ENCODE measurements at places on chromosomes 5 and 9. TPM values are rescaled to one million over a fixed set of nuclear protein-coding genes. Genes with fewer than 3 reads are reported as not detected.

- no peak for DNase-seq
These were observed 166.0 kb downstream of the EBF1 start for GRCh38 chr5:158933494-158934318.

DNA sequence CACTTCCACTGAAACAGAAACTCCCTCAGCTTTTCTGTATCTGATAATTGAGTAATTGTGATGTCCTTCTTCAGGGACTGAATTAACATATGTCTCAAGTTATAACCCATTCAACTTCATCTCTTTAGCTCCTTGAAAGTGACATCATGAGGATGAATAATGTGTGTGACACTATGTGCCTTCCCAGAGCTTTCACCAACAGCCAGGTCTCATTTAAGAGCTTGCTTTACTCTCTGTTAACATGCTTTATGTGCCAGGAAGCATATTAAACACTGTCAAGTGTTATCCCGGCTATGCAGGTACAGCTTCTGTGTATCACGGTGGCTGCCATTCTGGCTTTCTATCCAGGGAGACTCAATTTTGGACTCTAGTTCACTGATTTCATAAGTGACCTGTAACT lies 799.9 kb downstream of the CDH12 start:
- no peak for DNase-seq

- DNase-seq, result peak; percentile 59
These were observed 38.4 kb downstream of the EGR1 start for GRCh38 chr5:138503487-138504270.

- peak; percentile 50 for DNase-seq
These were observed 82.3 kb downstream of the DAPK1 start for GRCh38 chr9:87579781-87580541.

GRCh38 chr5:155046591-155046990 lies 33.0 kb downstream of the KIF4B start:
- no peak for DNase-seq

DNA sequence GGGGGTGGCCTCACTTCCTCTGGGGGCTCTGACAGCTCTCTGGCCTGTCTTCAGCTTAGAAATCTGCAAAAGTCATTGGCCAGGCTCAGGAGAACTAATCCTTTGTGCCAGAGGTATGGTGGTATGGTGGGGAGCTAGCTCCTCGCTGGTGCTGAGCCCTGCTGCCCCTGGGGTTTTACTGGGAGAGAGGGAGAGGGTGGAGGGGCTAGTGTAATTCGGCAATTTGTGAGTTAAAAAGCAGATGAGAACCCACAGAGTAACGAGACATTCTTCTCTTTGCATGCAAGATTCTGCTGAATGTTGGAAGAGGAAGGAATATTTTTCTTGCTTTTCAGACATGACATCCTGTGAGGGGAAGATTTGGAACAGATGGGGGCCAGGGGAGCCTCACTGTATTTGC lies 65.5 kb upstream of the SPRY4 start:
- no peak for DNase-seq

- DNase-seq, result no peak
These were observed 23.0 kb downstream of the GLIS3 start for GRCh38 chr9:4276856-4277255.

- DNase-seq, result no peak
These were observed 2280.7 kb downstream of the MAT2B start for GRCh38 chr5:165786073-165786472.

- no peak for DNase-seq
These were observed 8.3 kb downstream of the ATOX1 start for GRCh38 chr5:151750121-151750520.

DNA sequence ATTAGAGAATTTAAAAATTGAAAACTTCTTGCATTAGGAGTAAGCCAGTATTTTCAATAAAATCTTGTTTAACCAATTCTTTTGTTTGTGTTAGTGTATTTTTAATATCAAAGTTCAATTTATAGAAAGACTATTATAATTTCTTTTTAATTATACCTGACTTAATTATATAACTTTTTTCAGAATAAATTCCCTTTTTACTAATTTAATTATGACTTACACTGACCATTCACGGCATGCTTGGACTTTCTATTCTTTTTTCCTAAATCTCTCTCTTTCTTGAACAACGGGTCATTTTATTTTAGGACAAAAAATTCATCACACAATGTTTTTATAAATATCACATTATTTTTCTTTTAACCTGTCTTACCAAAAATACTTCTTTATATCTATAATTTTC lies 555.3 kb upstream of the PTGER4 start:
- DNase-seq, result no peak

DNA sequence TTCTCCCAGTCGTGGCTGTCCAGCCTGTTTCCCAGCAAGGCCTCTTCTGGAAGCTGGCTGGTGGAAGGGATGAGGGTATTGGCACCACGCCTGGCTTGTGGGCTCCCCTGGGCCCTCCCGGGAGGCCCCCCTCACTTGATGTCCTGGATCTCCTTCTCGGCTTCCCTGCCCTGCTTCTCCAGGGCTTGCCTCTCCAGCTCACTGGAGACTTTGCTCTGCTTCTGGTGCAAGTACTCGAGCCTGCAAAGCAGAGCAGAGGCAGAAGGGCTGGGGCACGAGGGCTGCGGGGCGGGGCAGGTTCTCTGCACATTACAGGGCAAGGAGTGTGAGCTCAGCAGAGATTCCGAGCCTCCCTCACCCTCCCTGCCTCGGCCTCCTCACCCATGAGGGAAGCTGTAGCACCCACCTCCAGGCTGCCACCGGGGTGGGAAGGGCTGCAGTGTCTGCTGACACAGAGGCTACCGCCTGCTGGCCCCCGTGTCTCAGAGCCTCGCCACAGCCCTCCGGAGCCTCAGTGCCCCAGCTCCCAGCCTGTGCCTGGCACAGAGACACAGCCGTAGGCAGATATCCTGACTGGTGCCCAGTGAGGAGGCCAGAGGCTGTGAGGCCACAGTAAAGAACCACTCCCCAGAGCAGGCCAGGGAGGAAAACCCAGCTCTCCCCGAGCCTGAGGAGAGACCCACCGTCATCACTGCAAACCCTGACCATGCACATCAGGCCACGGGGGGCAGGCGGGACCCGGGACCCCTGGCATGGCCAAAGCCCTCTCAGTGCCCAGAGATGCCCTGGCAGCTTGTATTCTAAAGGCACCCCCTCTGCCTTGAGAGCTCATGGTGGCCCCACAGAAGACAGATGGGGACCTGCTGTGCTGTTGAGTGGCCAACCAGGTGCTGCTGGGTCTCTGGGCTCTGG lies 7.2 kb downstream of the SNAPC4 start:
- no peak for DNase-seq

- DNase-seq, result peak; percentile 72
These were observed 3.8 kb downstream of the IER5L start for GRCh38 chr9:129174102-129174723.

DNA sequence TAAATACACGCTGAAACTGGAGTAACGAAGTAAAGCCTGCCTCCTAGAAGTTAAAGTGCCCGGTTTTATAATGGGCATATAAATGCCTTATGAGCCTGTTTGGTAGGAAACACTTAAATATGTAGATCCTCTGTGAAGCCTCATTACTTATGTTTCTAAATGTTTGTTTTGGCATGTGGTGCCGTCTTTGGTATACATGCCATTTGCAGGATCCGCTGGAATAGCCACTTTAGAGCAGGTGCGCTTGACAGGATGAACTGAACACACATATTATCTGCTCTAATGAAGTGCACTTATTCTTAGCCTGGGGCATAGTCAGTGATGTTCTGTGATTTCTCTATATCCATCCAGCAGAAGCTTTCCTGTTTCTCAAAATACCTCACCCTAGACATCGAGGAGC lies 778.1 kb upstream of the WWC1 start:
- DNase-seq, result no peak

- no peak for DNase-seq
These were observed 36.3 kb downstream of the KLHL3 start for GRCh38 chr5:137699336-137700281.

DNA sequence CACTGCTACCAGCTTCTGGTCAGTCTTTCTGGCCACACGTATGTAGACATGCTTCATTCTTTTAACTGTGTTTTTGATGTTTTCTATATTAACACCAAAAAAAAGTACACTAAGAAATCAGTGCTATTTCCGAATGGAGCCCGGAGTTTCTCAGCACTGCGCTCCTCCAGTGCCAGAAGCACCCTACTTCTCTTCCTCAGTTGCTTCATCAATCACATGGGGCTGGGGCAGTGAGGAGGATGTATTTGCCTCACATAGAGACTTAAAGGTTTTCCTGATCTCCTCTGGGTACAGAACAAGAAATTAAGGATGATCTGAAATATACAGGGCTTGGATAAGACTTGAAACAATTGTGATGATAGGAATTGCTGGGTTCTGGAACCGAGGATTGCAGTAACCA lies 148.0 kb downstream of the ERCC6L2 start:
- no peak for DNase-seq

GRCh38 chr9:19533373-19533772 lies 124.6 kb downstream of the ACER2 start:
- no peak for DNase-seq

DNA sequence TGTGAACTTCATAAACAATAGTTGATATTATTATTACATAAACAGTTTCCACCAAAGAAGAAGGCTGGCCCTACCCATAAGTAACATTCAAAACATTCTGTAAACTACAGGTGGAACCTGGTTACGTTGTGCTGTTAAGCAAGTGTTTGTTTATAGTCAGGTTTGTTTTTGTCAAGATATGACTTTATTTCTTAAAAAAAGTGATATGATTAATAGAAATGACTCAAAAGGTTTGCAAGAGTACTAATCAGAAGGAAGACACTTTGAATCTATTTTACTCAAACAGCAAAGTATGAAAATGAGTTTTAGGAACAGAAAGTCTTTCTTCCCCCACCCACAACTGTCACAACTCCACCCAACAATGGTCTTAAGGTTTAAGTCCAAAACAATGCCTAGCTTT lies 220.8 kb downstream of the PLK2 start:
- DNase-seq, result no peak

DNA sequence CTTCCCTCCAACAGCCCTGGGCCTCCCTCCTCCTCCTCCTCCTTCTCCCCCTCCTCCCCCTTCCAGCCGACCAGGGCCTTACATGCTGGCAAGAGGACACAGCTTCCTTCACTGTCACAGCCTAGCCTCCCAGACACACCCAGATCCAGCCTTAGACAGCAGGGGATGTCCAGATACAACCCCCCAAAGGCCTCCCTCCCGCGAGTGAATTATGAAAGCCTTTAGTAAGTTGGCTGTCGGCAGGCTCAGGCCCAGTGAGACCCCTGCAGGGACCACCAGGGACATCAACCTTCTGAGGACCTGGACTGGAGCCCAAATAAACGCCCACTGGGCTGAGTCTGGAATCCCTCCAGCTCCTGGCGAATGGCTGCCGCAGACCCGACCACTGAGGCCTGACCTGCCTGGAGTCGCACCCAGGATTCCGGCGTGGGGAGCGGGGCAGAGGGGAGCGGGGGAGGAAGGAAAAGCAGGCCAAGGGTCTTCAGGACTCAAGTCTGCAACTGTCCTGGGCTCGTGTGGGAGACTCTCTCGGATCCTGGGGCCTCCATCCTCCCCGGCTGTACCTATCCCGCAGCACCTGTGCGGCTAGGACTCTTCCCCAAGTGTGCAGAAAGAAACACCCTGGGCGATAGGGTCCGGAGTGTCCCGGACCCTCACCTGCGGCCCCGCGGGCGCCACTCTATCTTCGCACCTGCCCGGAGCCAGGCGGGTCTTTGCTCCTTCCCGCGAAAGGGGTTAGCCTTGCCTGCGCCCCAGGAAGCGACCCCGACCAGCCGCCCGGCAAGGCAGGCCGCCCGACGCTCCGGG lies 705 bp downstream of the SEPTIN8 start:
- DNase-seq, result no peak

GRCh38 chr5:62922191-62922590 lies 343.6 kb downstream of the LRRC70 start:
- DNase-seq, result no peak

- DNase-seq, result no peak
These were observed 43.4 kb downstream of the EPB41L4B start for GRCh38 chr9:109277451-109277850.

DNA sequence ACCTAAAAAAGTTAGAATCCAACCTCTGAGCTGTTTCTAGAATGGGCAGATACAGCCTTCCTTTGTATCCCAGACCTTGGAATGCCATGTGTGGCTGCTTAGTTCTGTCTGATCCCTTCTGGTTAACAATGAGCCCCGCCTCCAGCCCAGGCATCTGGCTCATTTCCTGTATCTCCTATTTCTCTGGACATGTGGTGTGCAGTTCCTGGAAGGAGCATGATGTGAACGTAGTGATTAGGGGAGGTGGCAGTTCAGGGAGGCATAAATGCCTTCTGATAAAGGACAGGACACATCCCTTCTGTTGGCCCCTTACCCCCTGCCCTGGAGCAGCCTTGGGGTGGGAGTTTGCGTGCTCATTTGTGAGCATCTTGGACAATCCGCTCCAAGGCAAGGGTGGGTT lies 243.0 kb downstream of the ZSWIM6 start:
- DNase-seq, result no peak

GRCh38 chr5:13558408-13558807 lies 386.1 kb downstream of the DNAH5 start:
- no peak for DNase-seq

GRCh38 chr9:134631881-134632280 lies 9.7 kb upstream of the COL5A1 start:
- no peak for DNase-seq

GRCh38 chr9:98091735-98092612 lies 27.0 kb downstream of the TRIM14 start:
- DNase-seq, result no peak

GRCh38 chr5:14405706-14406553 lies 175.7 kb upstream of the OTULINL start:
- no peak for DNase-seq

DNA sequence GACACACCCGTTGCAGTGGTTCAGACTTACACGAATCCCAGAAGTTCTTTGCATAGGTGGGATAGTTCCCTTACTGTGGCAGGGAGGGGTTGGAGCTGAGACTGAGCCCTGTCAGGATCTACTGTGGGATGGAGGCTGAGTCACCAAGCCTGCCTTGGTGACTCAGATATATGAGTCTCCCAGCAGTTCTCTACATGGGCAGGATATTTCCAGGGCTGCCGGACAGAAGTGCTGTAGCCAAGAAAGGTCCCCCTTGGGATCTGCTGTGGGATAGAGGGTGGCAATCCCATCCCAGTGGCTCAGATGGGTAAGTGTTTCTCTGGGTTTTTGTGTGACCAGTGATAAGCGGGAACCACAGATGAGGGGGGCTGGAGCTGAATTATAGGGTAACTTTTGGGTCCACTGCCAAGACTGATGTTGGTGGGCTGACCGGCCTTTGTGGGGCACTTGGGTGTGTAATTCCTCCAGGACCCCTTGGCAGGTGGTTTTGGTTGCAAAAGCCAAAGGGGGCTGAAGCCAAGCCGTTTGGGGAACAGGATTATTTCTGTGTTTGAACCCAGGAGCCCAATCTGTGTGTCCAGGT lies 18.7 kb downstream of the XRCC4 start:
- no peak for DNase-seq

GRCh38 chr5:145830594-145830993 lies 4.5 kb downstream of the PRELID2 start:
- DNase-seq, result no peak

CDO1 gene
- not detected for polyA plus RNA-seq

GABRA1 gene
- polyA plus RNA-seq, result not detected

SPAAR gene
- polyA plus RNA-seq, result not detected

LCN9 gene
- polyA plus RNA-seq, result not detected

LHFPL2 gene
- 3.7 TPM for polyA plus RNA-seq

GDF9 gene
- polyA plus RNA-seq, result not detected

ADAMTS6 gene
- not detected for polyA plus RNA-seq

NUTM2G gene
- polyA plus RNA-seq, result not detected

PCDHB5 gene
- not detected for polyA plus RNA-seq

GDA gene
- not detected for polyA plus RNA-seq

MYORG gene
- 0.05 TPM for polyA plus RNA-seq

IFNA2 gene
- polyA plus RNA-seq, result not detected

GABBR2 gene
- polyA plus RNA-seq, result not detected

EMB gene
- 19.9 TPM for polyA plus RNA-seq

ZNF474 gene
- not detected for polyA plus RNA-seq

NEUROG1 gene
- polyA plus RNA-seq, result not detected

MOB3B gene
- polyA plus RNA-seq, result 1.2 TPM

PCDHA6 gene
- not detected for polyA plus RNA-seq

Measured in CD14-positive monocyte (primary cell).